ENCODE measurements at places on chromosomes 12 and 14.

DNA sequence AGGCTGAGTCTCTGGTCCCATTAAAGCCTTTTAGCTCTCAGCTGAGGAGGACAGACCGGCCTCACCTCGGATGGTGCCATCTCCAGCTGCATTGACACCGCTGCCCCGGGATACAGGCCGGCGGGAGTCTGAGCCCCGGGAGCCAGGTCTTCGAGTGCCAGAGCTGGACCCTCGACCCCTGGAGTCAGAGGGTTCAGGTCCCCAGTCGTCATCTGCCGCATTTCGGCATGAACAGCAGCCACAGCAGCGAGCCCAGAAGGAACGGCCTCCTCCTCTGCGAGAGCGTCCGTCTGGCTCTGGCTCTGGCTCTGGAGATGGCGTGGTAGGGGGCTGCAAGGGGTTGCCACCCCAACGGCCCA is 1.0 kb downstream of the TGM1 start:
- DNase-seq: no peak

DNA sequence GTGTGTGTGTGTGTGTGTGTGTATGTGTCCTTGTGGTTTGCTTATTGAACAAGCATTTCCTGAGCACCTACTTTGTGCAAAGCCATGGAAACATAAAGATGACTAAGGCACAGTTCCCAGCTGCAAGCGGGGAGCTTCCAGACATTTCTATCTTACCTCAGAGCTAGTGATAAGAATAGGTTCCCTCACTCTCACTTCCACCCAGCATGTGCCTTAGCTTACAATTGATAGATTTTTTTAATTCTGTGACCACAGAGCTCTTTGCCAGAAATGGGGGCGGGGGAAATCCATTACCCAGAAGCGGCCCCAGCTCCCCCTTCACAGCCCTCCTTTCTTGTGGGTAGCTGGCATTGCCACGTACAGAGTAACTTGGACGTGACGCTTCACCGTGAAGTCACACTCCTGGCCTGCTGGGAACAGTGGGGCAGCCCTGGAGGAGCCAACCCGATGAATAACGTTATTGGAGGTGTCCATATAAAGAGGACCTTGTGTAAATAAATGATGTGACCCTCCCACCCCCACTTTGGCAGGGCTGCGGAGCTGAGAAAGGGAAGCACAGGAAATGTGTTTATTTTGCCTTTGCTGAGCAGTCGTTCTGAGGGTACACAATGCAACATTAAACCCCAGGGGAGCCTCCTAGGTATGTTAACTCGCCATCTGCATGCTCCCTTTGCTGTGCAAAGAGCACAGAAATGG is 238.9 kb downstream of the CHST11 start:
- no peak for DNase-seq

DNA sequence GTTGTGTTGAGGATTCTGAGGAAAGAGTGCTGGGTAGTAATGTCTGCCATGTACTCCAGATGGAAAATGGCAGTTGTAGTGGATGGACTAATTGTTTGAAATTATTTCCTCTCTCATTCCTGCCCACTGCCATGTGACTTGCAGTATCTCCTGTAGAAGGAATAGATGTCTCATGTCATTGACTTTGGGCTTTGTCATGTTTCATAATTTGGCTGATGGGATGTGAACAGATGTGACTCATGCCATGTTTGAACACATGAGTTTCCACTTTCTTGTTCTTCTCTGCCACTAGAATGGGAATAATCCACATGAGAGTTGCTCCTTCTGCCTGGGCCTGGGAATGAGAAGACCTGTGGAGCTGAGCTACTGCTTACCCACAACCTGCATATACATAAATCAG is 2.4 kb upstream of the CALCOCO1 start:
- no peak for DNase-seq

DNA sequence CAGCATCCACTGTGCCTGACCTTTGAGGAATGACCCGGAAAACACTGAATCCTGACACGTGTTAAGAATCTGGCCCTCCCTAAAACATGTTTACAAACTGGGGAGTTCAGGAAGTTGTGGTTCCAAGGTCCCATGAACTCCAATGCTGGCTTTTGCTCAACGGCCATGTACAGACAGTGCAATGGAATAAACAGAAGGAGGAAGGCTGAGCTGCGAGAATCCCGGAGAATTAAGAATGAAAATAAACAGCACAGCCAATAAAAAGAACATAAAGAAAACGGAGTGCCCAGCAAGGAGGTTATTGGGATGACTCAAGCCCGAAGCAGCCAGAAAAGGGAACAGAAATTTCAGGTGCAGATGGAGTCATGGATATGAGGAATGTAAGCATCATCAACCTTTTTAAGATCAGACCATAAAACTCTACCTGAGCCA is 32.3 kb downstream of the BCL11B start:
- DNase-seq: no peak

GRCh38 chr12:52439845-52440244 is 5.7 kb upstream of the KRT75 start:
- DNase-seq: no peak

- no peak for DNase-seq
These were observed 121.2 kb downstream of the RAD51B start for GRCh38 chr14:67940486-67941455.

DNA sequence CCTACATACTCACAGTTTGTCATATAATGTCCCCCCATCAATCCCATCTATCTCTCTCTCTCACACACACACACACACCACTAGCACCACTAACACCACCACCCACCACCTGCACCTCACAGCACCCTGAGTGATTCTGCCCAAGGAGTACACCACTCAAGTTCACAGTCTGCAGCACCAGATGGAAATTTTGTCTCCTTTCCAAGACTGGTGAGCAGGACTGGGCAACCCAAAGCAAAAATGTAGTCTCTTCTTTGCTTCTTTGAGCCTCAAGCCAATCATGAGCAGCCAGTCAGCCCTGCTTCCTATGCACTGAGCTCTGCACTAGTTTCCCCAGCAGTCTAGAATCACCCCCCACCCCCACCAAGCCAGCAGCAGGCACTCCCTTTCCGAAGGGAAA is 15.0 kb upstream of the ARMH4 start:
- no peak for DNase-seq

- no peak for DNase-seq
These were observed 1756.2 kb upstream of the SEL1L start for GRCh38 chr14:83289896-83290295.

DNA sequence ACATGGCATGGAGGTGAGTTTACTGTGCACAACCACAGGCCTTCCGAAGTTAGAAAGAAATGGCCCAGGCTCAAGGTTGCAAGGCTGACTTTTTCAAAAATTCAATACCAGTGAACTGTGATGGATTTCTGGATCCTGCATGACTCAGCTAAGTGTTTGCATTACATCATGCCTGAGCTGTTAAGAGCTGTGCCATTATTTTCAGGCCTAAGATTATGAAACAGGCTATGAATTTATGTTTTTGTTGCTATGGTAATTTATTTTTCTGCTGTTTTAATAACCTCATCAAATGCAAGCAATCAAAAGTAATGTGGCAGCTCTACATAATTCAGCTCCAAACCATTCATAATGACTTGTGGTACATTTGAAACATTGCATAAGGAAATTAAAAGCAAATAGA is 457.7 kb upstream of the TMEM132C start:
- DNase-seq: no peak

GRCh38 chr12:112904571-112904970 is 2.2 kb upstream of the OAS1 start:
- DNase-seq: no peak

DNA sequence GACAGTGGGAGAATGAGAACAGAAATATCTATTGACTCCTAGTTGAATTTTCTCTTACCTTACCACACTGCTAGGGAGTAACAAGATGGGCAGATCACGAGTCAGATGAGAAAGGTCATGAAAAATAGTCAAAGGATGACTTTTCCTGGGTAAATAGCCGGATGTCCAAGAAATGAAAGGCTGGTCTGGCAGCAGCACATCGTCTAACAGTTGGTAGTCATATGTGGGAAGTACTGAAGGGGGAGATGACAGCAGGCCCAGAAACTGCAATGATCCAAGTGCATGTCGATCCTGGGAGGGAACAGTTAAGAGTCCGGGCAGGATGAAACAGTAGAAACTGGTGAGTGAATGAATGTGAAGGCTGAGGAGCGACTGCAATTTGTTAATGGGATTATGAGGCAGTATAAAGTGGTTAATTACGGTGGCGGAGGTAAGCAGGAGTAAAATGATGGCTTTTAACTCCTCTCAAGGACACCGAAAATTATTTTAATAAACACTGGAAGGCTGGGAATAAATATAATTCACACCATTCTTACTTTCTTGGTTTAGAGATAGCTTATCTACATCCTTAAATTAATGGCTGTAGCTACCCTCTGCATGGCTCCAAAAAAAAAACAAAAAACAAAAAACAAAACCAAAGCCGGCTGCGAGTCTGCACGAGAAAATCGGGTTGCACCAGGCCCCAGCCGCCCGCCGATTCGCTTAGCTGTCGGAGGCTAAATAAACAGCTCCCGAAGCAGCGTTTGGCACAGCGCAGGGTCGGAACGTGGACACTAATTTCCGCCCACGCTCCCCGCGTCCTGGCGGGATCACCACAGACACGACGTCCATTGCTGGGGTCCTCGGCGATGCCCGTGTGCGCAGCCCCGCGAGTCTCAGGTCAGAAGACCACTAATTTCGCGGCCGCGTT is 1.0 kb upstream of the ERC1 start:
- DNase-seq: peak; percentile 60

DNA sequence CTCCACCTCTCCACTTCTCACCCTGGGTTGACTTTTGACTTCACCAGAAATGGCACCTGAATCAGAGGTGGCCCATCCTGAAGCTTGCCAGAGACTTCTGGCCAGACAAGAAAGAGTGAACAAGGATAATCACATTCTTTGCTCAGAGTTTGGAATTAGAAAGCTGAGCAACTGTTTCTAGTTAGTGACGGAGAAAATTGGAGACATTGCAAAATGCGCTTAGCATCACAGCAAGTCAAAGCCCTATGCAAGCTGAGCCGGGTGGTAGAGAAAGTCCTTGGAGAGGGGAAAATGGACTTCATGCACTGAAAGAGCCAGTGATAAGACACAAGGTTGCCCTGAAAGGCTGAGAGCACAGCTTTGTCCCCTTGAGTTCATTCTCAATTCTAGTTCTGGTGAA is 161.8 kb downstream of the PAH start:
- no peak for DNase-seq

- DNase-seq: no peak
These were observed 111.7 kb downstream of the SLC25A21 start for GRCh38 chr14:37060496-37061260.

- DNase-seq: no peak
These were observed 1.8 kb downstream of the JAG2 start for GRCh38 chr14:105166571-105167302.

GRCh38 chr14:94047581-94047980 is 21.4 kb downstream of the OTUB2 start:
- no peak for DNase-seq

- DNase-seq: no peak
These were observed 133.9 kb downstream of the TRHDE start for GRCh38 chr12:72406111-72406510.

DNA sequence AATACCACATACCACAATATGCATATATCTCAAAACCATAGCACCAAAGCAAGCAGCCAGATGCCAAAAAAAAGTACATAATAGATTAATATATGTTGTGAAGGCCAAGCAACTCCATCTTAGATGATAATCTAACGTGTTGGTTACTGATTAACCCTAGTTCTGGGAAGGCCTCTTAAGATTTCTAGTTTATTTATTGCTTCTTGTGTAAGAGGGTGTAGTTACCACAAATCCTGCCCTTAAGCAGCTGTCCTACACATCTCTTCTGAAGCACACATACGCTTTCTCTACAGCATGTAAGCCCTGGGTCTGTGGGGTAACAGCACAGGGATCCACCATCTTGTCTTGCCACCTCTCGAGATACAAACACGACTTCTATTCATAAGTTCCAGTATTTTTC is 236.8 kb upstream of the AVPR1A start:
- no peak for DNase-seq

DNA sequence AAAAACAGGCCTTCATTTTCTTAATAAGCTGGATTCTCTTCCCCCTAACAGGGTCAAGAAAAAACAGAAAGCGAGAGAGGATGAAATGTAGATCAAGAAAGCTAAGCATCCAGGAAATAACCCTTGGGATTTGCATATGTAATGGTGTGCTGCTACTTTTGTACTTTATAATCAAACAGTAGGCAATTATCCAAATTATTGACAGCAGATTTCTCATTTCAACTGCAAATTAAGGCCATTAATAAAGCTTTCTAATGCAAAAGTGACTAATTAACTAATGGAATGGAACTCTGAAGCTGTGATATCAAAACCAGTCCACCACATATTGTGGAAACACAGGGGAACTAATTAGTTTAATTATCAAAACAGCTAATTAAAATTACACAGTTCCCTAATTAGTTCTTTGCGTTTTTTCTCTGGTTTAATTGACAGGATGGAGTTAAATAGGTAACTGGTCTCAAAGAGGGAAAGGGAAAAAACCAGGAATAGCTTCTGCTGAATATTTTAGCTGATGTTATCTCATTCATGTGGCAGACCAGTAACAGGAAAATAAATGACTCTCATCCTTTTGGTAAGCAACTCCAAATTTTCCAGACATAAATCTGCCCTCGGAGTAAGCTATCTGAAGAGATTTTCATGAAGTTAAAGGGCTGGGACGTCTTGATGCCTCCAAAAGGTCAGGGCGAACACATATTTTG is 182.7 kb upstream of the LMO3 start:
- no peak for DNase-seq

- no peak for DNase-seq
These were observed 458 bp downstream of the KHNYN start for GRCh38 chr14:24430143-24430681.

GRCh38 chr12:66152732-66153131 is 17.1 kb downstream of the TMBIM4 start:
- no peak for DNase-seq

- DNase-seq: no peak
These were observed 910.4 kb downstream of the VRK1 start for GRCh38 chr14:97707603-97708002.

DNA sequence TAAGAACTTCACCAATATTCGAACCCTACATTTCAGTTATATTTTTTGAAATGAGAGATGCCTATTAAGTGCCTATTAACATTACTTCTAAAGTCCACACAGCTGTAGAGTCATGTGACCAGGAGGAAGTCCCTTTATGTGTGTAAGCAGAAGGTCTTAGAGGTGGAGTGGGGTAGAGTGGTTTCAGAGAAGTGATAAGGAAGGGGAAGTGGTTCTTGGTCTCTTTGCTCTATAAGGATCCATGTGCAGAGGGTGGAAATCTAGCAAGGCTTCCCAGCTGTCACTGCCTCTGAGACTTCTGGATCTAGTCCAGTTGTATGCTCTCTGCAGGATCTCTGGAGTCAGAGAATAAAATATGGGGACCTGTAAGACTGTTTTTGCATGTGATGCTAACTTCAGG is 673.9 kb downstream of the FLRT2 start:
- DNase-seq: peak; percentile 42

- DNase-seq: no peak
These were observed 48.7 kb upstream of the TRAF3 start for GRCh38 chr14:102728501-102728900.

DNA sequence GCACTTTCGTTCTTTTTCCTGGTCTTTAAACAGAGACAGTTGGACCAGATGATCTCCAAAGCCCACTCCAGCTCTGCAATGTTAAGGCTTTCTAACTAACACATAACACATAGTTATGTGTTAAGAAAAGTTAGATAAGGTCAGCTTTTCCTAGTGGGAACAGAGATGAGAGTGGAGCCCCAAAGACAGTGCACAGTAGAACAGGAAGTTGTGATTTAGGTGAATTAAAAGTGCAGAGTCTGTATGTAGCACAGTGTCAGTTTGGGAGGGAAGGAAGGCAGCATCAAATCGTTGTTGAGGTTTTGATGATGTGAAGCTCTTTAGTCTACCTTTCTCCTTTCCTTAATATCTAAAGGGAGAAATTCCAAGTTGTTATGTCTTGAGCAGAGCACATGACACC is 31.7 kb downstream of the PRORP start:
- DNase-seq: no peak

All from GF-D8 (cell line).